SJCRH30 (cell line): ENCODE measurements at places on chromosomes 13 and 19.
A peak's percentile ranks its signal among the peaks of the same experiment; 100 is the strongest.

GRCh38 chr19:18344582-18344950, 4.2 kb downstream of the PGPEP1 start:
- no peak for DNase-seq

DNA sequence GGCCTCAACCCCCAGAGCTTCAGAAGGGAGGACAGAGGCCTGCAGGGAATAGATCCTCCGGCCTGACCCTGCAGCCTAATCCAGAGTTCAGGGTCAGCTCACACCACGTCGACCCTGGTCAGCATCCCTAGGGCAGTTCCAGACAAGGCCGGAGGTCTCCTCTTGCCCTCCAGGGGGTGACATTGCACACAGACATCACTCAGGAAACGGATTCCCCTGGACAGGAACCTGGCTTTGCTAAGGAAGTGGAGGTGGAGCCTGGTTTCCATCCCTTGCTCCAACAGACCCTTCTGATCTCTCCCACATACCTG, 969 bp upstream of the CEACAM5 start:
- DNase-seq: no peak

- no peak for DNase-seq
Measured at GRCh38 chr19:17794731-17795494, at the start of gene B3GNT3. Gene B3GNT3, plus strand, starts transcription at chr19:17795138. Its CDS starts 12,670 bp downstream, at chr19:17807808.

GRCh38 chr13:53144826-53145225, 116.2 kb downstream of the OLFM4 start:
- no peak for DNase-seq

- DNase-seq: no peak
Measured at GRCh38 chr13:113113846-113114271, 8.3 kb downstream of the F7 start.

- DNase-seq: no peak
Measured at GRCh38 chr13:90899416-90899815, 448.1 kb upstream of the MIR17HG start.

DNA sequence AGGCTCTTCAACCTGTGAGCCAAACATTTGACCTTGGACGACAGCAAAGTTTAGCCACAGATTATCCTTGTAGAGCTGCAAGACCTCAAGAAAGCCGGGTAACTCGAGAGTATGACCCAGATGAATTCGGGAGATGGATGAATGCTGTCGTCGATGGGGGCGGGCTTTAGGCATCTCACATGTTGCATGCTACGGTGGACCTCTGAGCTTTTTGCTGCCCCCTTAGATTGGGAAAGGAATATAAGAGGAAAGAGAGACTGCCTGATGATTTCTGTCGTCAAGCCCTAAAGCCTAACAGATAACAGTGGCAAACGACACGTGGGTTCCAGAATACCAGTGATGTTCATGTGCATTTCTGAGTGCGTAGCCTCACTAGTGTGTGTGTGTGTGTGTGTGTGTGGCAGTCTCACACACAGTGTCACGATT, 730 bp upstream of the ABCC4 start:
- DNase-seq: no peak

GRCh38 chr13:28336193-28336657, 158.7 kb downstream of the FLT1 start:
- DNase-seq: no peak

GRCh38 chr19:610801-611480, 21.3 kb downstream of the HCN2 start:
- DNase-seq: peak; percentile 90

DNA sequence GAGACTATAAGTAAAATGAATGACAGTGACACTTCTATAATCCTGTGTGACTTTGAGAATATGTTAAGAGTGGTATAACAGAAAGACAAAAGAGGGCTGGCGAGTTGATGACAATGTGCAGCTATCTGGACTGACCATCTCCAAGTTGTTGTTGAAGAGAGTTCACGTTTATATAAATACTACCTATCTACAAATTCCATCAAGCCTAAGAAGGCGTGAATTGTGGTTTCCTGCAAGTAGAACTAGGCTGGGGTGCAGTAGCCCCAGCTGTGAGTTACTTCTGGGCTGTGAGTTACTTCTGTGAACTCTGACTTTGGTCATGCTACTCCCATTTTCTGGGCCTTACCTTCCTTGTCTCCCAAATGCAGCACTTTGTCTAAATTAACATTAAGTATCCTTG, 561.0 kb downstream of the TBC1D4 start:
- peak; percentile 10 for DNase-seq

DNA sequence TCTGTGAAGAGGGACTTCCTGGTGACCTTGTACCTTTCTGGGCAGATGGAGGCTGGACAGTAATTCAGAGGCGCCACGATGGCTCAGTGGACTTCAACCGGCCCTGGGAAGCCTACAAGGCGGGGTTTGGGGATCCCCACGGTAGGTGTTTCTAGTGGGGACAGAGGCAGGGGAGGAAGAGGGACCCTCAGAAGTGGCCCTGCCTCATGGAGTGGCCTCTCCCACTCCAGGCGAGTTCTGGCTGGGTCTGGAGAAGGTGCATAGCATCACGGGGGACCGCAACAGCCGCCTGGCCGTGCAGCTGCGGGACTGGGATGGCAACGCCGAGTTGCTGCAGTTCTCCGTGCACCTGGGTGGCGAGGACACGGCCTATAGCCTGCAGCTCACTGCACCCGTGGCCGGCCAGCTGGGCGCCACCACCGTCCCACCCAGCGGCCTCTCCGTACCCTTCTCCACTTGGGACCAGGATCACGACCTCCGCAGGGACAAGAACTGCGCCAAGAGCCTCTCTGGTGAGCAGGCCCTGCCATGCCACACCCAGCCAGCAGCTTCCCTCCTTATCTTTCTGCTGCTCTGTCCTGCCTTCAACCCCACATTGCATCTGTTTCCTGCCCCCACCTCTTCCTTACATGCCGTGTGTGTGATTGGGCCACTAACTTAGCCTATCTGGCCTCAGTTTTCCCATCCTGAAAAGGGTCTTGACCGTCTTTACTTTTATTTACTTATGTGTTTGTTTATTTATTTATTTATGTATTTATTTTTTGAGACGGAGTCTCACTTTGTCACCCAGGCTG, 7.3 kb downstream of the ANGPTL4 start:
- no peak for DNase-seq

GRCh38 chr19:47619763-47620162, 10.8 kb downstream of the BICRA start:
- DNase-seq: no peak

GRCh38 chr19:48398375-48399235, 5.1 kb downstream of the GRIN2D start:
- no peak for DNase-seq

- no peak for DNase-seq
Measured at GRCh38 chr13:21594715-21595545, 9.0 kb downstream of the MICU2 start.

DNA sequence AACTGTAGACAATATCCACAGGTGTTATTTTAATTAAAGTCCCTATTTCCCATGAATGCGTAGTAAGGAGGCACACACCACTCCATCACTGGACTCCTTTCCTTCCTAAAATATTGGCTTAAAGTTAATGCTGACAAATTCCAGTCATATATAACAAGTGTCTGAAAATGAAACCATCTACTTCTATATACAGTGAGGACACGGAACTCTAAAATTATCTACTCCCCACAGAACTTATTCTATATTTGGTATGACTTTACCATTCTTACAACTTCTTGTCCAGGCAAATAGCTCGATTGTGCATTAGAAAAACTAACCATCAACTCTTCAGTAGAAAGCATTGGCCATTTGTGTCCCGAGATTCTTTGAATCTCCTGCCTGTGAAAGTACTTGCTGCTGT, 1560.2 kb downstream of the EFNB2 start:
- DNase-seq: no peak

DNA sequence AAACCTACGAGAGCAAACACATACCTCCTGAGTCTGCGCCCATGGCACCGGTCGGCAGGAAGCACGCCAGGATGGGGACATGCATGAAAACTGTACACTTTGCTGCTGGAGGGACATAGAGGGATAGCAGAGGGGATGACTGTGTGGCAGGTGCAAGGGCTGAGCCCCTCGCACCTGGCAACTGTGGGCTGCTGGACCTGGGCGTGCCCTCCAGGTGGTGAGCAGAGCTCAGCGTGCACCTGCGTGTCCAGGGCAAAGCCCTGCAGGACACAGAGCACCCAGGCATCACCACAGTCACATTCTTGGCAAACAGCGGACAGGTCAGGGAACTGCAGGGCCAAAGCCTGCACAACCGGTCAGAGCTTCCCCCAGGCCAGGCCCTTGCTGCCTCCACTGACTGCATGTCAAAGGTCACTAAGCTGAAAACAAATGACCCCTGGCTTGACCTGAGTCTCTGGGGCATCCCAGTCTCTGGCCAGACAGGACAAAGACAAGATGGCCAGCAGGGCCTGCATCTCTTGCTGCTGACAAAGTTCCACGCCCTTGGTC, 9.0 kb upstream of the ISYNA1 start:
- DNase-seq: no peak

DNA sequence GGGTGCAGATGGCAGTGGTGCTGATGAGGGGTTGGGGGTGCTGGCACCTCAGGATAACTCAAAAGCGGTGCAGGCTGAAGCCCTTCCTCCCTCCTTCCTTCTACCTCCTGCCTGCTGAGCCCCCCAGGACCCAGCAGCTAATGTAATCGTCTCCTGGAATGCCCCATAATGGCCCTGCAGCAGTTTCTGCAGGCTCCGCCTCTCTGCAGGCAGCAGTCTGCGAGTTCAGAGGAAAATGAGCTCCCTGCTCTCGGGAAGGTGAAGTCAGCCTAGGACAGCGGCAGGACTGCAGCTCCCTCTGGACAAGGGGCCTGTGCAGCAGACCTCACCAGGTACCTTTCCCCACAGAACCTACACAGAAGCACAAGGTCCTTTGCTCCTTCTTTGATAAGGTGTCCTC, 130.9 kb downstream of the ZDHHC20 start:
- DNase-seq: no peak

DNA sequence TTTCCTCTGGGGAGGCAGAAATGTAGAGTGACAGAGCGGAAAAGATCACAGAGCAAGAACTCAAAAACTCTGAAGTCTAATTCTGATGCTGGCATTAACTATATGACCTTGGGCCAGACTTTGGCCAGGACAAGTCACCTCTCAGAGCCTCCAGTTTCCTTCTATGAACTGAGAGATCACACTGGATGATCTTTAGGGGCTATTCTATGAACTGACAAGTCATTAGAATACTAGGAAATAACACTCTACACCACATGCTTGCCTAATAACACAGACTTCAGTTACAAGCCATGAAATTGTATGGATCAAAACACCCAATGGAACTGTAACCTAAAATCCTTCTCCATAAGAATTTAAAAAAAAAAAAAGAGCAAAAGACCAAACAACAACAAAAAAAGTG, 16.9 kb downstream of the SLC25A30 start:
- no peak for DNase-seq

- DNase-seq: no peak
Measured at GRCh38 chr13:39379667-39380655, 223.0 kb downstream of the LHFPL6 start.

DNA sequence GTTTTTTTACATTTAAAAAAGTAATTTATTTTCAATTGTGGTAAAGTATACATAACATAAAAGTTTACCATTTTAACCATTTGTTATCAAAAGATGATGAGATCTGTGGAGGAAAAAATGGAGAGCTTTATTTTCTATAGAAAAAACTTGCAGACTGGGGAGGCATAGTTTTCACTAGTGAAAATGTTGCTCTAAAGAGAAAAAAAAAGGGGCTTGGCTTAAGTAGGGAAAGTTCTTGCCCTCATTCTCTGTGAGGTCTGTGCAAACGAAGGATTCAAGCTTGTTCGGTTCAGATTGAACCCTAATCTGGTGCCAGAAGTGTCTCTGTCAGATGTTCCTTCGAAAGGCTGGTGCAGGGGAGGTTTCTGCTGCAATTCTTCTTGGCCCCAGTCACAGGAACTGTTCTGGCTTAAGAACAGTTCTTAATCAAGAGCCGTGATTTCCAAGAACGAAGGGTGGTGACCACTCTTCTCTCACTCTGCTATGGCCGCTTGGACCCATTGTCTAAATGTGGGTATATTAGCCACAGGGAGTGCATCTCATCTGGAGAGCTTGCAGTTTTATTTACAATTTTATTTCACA, 42.1 kb downstream of the PCCA start:
- no peak for DNase-seq

- DNase-seq: no peak
Measured at GRCh38 chr19:8192221-8192820, 16.8 kb upstream of the CERS4 start.

DNA sequence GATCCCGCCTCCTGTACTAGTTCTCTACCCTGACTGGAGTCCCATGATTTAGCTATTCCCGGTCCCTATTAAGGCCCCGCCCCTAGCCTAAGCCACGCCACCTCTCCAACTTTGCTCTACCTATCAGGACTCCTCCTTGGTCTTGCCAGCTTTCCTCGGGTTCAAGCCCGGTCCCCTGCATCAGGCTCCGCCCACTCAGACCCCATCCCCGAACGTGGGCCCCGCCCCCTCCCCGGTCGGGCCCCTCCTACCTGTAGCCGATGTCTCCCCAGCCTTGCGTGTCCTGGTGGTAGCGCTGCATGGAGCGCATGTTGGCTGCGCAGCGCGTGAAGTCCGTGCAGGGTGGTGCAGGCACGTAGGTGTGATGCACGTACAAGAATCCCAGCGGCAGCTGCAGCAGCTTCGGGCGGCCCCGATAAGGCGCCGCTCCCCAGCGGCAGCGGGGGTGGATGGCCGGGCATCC, 7.3 kb upstream of the RASAL3 start:
- DNase-seq: no peak

DNA sequence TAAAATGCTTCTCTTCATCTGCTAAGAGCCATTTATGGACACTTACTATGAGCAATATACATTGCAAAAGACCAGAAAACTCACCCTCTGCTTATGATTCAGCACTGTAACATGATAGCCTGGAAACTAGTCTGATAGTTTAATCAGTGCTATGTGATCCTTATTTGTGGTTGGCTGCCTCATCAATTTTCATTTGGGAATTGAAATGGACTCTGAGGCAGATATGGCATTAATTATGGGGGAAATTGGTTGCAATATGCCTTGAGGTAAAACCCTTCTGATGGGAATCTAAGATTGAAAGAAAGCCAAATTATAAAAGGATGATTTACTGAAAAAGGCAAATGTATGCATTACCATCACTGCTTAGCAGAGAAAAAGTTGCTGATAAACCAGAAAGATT, 33.5 kb downstream of the FAM216B start:
- DNase-seq: no peak

GRCh38 chr19:47309038-47309437, 623 bp upstream of the C5AR1 start:
- no peak for DNase-seq

- DNase-seq: no peak
Measured at GRCh38 chr13:78875792-78876580, 217.0 kb upstream of the OBI1 start.

DNA sequence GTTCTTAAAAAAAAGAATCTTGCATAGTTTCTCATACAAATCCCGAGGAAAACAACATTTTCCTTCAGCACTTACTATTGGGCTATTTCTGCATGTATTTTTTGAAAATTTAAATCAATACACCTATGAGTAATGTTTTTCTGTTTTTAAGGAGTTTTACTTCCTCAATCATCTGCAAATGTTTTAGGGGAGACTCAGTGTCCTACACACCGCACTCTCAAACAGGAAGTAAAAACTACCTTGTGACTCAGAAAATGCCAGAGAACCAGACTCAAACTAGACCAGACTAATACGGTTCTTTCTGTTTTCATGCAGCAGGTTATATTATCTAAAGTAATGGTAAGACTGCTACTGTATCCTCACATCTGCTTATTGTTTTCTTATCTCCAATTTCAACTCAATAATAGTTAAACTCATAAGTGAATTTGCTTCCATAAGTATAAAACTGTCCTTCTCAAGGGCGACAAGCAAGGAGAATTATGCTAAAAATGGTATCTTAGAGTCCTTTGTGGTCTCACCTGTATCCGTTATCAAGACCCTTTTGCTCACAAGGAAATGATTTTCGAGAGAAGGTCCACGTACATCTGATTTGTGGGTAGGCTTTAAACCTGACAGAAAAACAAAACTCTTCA, 52.5 kb downstream of the FLT3 start:
- no peak for DNase-seq
